Right ventricle myocardium inferior (tissue), 1 donor: ENCODE measurements at places on chromosomes 6 and 20.

DNA sequence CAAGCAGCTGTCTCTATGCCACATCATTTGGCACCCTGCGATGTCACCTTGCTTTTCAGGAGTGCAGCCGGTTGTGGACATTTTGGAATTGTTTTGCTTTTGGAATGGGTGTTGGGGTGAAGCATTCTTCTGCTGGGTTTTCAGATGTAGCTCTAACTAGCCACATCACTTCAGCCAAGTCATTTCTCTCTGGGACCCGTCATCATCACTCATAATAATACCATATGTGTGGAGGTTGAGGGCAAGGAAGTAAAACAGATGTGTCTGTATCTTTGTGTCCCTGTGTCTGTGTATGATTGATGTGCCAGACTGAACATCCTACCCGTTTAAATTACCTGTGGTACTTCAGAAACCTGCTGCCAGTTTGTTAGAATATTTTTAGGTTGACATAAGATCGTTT lies 49.5 kb upstream of the TULP4 start:
- DNase-seq = no peak

- peak; percentile 70 for DNase-seq
Observed at GRCh38 chr6:122049341-122049740, 350.1 kb upstream of the HSF2 start.

DNA sequence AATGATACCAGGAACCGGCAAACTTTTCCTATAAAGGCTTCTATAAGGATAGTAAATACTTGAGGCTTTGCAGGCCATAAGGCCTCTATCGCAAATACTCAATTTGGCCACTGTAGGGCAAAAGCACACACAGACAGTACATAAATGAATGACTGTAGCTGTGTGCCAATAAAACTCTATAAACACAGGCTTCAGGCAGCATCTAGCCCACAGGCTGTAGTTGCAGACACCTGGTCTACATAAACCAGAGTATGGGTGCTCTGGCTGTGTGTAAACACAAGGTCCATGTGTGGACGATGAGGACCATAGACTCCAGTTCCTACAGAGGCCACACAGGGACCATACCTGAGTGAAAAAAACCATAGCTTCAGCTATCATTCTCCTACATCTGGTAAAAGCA lies 52.2 kb downstream of the ZMYND8 start:
- DNase-seq = no peak

DNA sequence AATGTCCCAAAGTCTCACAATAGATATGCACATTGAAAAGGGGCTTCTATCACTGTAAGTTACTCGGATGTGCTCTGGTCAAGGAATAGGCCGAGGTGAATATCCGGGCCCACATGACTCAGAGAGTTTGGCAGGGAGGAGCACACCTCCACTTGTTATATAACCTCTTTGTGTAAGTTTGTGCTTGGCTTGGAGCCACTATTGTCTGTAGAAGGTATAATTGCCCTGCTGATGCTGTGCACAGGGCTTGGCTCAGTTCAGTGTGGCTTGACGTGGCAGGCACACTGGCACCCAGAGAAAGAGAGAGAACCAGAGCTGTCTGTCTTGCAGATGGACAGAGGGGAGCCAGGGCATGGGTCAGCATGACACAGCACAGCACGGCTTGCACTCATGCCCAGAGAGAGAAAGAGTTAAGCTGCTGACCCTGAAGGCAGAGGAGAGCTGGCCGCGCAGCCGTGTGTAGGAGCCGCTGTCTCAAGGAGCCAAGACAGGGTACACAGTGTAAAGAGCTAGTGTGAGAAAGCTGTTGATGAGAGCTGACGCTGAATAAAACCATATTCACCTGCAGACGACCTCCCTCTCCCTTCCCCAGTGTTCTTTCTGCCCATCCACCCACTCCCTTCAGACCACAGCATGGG lies 482.5 kb downstream of the C6orf118 start:
- no peak for DNase-seq
